ENCODE measurements at places on chromosomes 13 and 19.

DNA sequence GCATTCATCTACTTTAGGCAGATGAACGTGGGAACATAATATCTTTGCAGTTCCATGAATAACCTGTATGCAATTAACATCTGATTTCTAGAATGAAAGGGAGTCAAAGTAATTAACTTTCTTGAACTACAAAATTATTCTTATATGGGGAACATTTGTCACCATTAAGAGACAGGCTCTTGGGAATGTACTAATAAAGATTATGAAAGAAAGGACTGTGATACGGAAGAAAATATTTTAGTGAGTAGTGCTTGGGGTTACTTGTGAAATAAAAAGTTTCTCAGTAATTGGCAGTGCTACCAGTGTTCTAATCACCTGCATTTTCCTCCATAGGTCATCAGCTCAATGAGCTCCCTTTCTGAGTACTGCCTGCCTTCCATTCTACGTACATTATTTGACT is 85.4 kb downstream of the FRY start:
- DNase-seq = no peak

DNA sequence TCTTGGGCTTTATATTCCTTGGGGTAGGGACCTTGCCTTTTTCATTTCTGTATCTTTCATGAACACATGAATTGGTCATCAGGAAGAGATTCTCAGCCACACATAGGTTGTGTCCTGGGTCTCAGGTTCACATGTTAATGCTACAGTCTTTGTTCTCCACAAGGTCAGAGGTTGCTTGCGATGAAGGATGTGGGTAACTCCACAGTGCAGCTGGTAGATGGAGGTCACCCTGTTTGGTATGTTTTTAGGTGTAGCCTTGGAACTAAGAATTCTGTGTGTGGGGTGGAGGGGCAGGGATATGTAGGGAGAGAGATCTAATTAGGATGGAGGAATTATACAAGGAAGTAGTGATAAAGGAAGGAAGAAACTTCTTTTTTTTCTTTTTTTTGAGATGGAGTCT is 23.2 kb downstream of the CEACAM1 start:
- DNase-seq = no peak

- no peak for DNase-seq
These were observed 163.0 kb downstream of the EFNB2 start for GRCh38 chr13:106372199-106373155.

DNA sequence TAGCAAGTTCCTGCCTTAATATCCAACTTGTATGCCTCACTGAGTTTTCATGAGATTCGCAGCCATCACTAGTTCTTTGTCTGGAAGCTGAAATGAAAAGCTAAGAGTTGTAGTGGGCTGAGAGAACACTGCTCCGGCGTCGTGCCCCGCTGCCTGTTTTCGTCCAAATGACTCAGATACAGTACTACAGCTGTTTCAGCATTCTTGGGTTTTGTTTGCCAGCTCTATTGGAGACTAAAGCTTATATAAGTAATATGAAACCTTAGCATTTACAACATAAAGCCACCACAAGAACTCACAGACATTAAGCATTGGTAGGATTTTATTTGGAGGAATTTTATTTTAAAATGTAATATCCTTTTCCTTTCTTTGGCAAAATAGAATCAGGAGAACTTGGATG is 299.7 kb downstream of the DLEU7 start:
- peak; percentile 52 for DNase-seq

Measured in psoas muscle (tissue), 8 donors.